ENCODE measurements at places on chromosomes 4 and X.

DNA sequence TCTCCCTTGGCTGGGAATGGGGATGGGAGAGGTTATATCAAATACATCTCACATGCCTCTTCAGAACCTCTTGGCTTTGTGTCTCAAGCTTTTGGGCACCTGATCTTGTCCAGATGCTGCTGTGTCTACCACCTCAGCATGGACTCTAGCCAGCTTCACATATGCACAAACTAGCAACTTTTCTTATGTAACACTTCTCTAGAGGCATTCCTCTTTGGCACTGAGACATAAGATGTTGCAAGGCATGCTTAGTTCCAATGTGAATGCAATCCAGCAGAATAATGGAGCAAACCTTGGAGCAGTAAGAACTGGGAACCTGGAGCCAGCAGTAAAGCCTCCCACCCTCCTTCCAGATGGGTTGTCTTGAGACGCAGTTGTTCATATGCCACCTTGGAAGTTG lies 113.4 kb upstream of the TMEM47 start:
- no peak for DNase-seq

DNA sequence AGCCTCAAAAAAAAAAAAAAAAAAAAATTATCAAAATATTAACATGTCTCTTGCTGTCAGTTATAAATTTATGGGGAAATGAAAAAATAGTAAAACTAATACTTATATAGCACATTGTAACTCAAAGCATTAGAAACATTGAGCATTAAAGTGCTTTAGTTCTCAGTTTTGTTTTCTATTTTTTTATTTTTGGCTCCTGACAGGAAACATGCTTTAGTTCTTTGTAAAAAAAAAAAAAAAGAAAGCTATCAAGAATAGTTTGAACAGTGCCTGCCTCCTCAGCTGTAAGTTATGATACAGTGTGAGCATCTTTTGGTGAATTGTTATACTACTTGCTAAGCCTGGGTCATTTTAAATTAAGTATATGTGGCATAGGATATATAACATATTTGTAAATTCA lies 5.1 kb upstream of the CENPC start:
- DNase-seq = no peak

GRCh38 chr4:6972911-6973310 lies 63.3 kb downstream of the TBC1D14 start:
- no peak for DNase-seq

DNA sequence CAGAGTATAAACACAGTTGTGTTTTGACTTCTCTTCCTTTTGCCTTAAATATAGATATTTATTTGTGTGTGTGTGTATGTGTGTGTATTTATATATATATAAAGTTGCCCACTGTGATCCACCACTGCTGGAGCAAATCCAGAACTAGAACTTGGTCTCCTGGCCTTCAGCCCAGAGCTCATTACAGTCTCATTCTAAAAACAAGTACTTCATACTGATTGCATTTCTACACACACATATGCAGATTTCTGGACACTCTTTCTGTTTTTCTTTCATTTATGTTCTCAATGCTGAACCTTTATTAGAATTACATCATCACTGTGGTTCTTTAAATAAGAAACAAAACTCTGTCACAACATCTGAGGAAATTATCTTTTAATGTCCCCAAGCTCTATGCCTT lies 381 bp downstream of the TXK start:
- peak; percentile 4 for DNase-seq

DNA sequence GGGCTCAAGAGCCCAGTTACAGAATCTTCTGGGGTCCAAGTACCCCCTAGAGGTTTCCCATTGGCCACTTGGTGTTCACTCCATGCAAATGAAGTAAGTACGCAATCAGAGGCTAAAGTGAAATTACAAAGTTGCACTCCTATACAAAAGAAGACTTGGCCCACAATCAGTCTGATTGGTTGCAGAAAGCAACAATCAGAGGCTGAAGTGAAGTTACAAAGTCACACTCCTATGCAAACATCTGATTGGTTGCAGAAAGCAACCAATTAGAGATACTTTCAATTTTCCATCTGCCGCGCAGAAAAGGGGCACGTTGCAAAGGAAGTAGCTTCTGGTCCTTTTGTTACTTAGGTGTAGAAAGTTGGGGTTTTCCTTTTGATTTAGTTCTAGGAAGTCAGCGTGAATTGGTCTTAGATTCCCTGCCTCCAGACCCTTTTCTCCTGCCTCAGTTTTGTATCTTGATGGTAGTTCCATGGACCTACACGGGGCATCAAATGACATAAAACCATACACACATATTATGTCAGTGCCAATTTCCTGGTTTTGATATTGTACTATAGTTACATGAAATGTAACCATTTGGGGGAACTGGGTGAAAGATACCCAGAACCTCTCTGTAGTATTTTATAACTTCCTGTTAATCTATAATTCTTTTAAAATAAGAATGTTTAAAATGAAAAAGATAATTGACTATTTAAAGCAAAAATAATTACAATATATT lies 12.4 kb upstream of the PIN4 start:
- DNase-seq = peak; percentile 3

GRCh38 chr4:176451443-176451842 lies 131.7 kb downstream of the SPCS3 start:
- DNase-seq = no peak

GRCh38 chr4:118729287-118730286 lies 44.4 kb downstream of the METTL14 start:
- DNase-seq = no peak

DNA sequence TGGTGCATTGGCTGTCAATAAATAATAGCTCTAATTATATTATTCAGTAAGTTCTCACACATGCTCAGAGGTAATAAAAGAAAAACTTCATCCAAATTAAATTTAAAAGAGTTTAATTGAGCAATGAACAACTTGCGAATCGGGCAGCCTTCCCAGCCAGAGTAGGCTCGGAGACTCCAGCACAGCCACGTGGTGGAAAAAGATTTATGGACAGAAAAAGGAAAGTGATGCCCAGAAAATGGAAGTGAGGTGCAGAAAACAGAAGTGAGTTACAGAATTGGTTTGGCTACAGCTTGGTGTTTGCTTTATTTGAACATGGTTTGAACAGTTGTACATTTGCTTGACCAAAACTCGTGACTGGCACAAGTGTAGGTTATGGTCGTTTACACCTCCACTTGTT lies 13.6 kb upstream of the BOD1L1 start:
- no peak for DNase-seq

- no peak for DNase-seq
Measured at GRCh38 chr4:1599026-1599481, 85.1 kb downstream of the FAM53A start.

GRCh38 chr4:94454405-94454804 lies 2.7 kb downstream of the PDLIM5 start:
- DNase-seq = no peak

DNA sequence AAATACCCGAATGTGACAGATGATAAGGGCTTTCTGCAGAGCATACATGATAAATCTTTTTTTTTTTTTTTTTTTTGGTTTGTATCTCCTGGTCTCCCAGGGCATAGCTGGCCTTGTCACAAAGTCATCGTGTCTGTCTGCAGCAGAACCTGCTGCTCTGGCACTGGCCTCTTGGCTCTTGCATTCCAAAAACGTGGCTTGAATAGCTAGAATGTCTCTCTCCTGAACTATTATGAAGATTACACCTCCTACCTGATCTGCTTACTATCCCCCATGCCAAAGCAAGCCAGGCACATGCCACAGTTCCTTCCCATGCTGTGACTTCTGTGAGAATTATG lies 50.4 kb upstream of the SCRG1 start:
- DNase-seq = no peak

DNA sequence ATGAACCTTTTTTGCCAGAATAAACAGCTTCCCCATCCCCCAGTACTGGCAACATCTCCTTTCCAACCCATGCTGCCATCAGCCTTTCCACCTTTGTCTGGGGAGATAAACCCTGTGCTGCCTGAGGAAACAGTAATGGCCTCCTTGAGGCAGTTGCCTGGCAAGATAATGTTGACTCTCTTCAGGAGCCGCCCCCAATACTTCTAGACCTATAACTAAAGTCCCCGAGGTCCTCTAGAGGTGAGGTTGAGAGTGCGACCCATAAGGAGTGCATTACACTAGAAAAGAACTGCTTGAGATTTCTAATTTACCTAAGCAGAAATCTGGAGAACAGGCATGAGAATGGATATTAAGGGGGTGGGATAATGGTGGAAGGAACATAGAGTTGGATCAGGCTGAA lies 963.2 kb upstream of the PCDH7 start:
- no peak for DNase-seq

DNA sequence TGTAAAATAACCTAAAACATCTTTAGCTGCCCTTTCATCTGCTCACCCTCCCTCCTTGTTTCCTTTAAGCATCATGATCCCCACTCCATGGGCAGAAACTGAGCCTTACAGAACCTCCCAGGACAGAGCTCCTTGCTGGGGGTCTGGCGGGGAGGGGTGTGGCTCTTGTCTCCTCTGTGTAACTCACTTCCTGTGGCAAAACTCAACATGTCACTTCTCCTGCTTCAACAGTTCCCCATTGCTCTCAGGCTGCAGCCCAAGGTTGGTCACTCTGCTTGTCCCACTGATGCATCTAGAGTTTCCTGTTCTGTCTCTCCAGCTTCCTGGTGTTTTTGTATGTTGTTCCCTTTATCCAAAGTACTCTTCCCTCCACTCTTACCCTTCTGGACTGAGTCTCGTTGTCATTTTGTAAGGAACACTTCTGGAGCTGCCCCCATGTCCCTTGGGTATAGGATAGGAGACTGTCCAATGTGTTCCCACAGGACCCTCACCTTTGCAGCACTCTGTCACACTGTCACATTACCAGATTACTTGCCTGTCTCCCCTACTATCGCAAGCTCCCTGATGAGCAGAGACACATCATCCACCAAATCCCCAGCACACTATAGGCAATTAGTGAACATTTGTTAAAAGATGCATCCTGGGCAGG lies 19.6 kb downstream of the TMEM31 start:
- peak; percentile 32 for DNase-seq

DNA sequence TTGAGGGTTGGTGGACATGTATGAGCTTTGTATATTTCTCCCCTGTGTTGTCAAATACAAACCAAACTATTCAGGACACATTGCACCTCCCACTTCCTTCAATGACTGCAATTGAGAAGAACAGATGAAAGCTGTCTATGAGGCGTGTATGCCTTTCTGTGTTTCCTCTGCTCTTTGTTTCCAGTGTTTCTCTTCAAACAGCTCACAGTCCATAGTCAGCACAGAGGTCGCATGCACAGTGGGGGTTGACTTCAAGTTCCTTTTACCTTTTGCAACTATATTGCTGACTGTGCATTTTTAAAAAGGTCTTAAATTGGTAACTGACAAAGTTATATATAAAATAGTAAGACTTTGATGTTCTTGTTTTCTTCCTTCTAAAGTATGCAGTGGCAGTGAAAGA lies 957.8 kb downstream of the C4orf33 start:
- no peak for DNase-seq

DNA sequence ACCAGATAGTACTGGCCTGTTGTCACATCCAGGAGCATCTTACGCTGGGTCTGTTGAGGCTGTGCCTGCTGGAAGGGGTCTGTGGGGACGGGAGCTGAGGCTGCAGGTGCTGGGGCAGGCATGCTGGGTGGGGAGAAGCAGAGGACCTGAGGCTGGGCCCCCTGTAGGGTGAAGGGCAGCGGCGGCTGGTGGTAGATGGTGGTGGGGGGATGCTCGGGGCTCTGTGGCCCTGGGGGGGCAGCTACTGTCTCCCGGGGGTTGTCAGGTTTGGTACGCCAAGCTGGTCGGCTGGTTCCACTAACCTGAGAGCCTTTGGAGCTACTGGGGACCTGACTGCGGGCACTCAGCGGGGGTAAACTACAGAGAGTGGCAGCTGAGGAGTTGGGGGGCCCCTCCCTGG lies 7.8 kb downstream of the C4orf54 start:
- no peak for DNase-seq

DNA sequence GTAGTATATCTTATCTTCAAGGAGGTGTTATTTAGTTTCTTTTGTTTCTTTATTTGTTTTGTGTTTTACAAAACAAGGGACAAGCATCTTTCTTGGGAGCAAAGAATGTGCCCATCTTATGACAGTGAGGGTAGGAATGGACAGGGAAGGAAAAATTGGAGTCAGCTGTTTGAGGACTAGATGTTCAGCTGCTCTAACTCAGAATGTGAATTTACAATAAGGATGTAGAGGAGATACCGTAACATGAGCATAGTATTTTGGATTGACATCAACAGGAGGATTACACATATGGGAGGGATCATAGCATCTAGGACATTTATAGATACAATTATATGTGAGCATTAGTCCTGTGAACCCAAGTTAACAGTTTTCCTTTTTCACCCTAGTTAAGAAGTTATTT lies 89.0 kb upstream of the GK2 start:
- no peak for DNase-seq

- DNase-seq = no peak
Measured at GRCh38 chr4:144338834-144339233, 198.3 kb upstream of the GYPA start.

- DNase-seq = peak; percentile 65
Measured at GRCh38 chr4:105978684-105979296, 83.5 kb downstream of the NPNT start.

GRCh38 chr4:36255577-36255976 lies 11.3 kb upstream of the ARAP2 start:
- no peak for DNase-seq

GRCh38 chrX:54357414-54358377 lies at the start of gene WNK3:
TSS of gene WNK3 (minus strand) at chrX:54358046.
- peak; percentile 89 for DNase-seq

- DNase-seq = peak; percentile 5
Measured at GRCh38 chr4:139814323-139815015, 148.8 kb downstream of the MGST2 start.

GRCh38 chr4:5749568-5749967 lies 38.6 kb downstream of the EVC start:
- no peak for DNase-seq

DNA sequence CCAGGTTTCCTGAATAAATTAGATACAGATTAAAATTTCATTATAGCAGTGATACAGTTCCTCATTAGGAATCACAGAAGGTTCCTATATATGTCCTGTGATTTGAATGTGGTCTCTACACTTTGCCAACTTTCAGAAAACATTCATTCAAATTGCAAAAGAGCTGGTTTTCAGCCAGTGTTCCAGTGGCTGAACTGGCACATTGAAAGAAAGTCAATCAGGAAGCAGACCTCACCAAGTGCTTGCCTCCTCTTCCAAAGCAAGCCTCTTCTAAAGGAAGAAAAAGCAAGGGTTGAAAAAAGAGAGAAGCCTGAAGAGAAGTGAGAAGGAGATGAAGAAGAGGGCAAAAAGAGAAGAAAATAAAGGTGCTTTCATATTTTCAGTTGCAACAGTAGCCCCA lies 12.7 kb downstream of the KLHL34 start:
- DNase-seq = no peak

DNA sequence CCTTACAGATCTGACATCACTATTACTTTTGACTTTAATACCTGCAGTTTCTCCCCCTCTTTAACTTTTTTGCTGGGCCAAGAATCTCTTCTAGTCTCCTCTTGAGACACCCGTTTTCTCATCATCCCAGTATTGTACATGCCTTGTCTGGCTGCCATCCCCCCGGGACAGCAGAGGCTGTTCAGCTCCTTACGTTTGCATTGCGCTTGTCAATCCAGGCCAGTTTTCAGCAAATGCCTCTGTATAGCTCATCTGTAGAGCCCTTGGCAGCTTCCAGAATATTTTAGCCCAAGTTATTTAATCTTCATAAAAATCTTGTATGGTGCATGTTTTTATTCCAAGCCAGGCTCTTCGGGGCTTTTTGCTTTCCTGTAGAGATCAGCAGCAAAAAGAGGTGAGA lies 22.3 kb upstream of the HOPX start:
- DNase-seq = no peak

All from Daoy (cell line).